ENCODE measurements at places on chromosomes 16 and 17.
A peak's percentile ranks its signal among the peaks of the same experiment; 100 is the strongest.

DNA sequence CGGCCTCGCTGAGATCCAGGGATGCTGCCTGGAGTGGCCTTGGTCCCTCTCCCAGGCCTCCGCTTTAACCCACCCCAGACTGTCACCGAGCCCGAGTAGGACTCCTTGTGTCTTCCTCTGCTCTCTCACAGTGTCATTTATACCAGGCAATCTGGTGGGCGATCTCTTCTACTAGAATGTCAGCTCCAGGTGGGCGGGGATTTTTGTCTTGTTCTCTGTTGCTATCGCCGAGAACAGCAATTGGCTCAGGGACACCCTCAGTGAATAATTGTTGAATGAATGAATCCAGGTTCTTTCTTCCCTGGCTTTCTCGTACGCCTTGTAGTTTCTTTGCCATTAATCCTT lies 591 bp downstream of the DHX38 start:
- DNase-seq = peak; percentile 3

GRCh38 chr17:77690271-77691161 lies 268.0 kb upstream of the TNRC6C start:
- DNase-seq = no peak

DNA sequence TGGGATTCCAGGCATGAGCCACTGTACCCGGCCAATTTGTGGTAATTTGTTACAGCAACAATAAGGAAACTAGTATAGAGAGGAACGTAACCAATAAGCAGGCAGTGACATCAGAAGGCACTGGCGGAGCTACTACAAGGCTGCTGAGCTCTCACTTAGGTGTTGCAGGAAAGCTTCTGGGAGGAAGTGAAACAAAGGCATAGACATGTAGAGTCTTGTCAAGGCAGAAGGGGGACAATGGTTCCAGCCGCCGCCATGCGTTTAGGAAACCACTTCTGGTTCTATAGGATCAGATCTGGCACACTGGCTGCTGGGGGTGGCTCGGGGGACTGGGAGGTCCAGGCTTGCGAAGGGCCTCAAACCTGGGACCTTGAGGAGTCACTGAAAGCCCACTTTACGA lies 9.4 kb upstream of the CPSF4L start:
- DNase-seq = no peak

DNA sequence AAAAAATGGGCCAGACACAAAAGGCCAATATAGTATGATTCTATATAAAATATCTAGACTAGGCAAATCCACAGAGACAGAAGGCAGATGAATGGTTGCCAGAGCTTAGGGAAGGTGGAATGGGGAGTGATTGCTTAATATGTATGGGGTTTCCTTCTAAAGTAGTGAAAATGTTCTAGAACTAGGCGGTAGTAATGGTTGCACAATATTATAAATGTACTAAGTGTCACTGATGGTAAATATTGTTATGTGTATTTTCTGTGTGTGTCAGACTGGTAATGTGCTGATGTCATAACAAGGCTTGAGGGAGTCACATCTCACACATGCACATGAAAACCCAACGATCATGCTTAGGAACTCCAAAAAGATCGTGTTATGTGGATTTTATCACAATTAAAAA lies 106.9 kb upstream of the SIAH1 start:
- no peak for DNase-seq

DNA sequence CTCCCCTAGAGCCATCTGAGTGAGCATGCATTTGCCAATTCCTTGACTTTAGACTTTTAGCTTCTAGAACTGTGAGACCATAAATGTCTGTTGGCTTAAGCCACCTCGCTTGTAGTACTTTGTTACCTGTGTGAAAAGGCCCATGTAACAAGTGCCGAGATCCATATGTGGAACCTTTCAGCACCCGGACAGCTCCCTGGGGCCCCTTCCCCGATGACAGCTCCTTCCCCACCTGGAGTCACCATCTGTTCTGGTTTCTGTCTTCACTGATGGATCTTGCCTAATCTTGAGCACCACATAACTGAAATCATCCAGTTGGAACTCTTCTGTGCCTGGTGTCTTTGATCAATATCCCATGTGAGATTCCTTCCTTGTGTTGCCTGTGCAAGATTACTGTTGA lies 78.9 kb upstream of the EEF2KMT start:
- no peak for DNase-seq

DNA sequence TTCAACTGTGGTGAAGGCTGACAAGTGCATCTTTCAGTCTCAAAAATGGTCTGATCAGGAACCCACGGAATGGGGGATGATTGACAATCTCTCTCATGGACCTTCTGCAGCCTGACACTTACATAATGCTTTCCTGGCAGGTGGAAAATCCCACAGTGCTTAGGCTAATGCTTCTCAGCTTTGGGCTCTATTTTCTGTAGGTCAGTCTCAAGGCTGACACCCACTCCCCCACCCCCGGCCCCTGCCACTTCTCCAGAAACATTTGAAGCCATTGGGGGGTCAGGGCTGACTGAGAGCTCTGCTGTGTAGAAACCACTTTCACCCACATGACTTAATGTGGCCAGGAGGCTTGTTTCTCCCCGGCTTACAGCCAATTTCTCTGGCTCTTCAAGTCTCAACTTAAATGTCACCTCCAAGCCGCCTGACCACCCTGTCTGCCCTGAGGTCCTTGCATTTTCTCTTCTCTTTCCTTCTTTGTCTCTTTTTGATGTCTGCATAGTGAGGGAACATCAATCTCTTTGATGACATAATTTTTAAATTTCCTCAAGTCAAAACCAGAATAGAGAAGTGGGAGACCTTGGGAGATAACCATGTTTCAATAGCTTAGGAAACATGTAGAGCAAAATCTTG lies 16.7 kb upstream of the IRF8 start:
- no peak for DNase-seq

DNA sequence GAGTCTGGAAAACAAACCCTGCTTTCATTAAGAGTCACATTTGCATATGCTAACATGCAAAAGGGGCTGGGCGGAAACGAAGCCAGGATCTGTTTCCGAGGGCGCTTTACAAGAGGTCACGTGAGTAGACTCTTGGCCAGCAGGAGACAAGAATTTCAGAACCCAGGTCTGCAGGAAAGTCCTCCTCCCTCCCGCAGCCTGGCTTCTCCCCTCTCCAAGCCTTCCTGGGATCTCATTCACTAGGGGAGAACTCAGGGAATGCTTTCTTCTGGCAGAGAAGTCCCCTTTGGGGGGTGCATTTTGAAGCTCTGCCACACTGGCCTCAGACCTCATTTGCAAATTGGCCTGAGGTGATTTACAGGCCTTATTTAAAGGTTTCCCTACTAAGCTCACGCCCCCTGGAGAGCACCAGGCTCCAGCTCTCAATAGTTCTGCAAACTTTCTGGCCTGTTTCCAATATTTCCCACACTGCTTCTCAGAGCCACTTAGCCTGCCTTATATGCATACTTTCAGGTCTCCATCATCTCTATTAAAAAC lies 57.2 kb upstream of the CACNG5 start:
- DNase-seq = no peak

Measured in stromal cell of bone marrow (primary cell).